ENCODE measurements at places on chromosomes 3 and 15. TPM values are rescaled to one million over a fixed set of nuclear protein-coding genes. Genes with fewer than 3 reads are reported as not detected.

Gene HEXA
- total RNA-seq, result 72.6 TPM

Gene SOX14
- total RNA-seq, result not detected

Gene LRRC15
- 0.20 TPM for total RNA-seq

Gene WDR93
- not detected for total RNA-seq

Gene CCDC12
- total RNA-seq, result 37.9 TPM

Gene LXN
- 50.4 TPM for total RNA-seq

Measured in mammary microvascular endothelial cell (primary cell).